Fibroblast of skin of right quadriceps (primary cell): ENCODE measurements at places on chromosomes 4 and X.
A peak's percentile ranks its signal among the peaks of the same experiment; 100 is the strongest.

DNA sequence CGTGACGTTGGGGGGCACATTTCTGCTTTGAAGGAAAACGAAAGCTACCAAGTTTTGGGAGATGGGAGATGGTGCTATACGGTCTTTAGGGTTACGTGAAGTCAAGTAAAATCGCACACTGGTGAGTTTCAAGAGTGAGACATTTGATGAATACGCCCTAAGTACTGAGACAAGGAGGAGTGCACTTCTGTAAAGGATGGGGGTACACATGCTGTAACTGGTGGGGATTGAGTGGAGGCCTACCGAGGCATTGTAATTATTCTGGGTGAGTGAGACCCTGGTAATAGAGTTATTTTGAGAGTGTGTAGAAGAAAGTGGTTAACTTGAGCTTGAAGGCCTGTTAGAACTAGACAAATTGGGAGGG is 536 bp downstream of the SH3BGRL start:
- no peak for DNase-seq

DNA sequence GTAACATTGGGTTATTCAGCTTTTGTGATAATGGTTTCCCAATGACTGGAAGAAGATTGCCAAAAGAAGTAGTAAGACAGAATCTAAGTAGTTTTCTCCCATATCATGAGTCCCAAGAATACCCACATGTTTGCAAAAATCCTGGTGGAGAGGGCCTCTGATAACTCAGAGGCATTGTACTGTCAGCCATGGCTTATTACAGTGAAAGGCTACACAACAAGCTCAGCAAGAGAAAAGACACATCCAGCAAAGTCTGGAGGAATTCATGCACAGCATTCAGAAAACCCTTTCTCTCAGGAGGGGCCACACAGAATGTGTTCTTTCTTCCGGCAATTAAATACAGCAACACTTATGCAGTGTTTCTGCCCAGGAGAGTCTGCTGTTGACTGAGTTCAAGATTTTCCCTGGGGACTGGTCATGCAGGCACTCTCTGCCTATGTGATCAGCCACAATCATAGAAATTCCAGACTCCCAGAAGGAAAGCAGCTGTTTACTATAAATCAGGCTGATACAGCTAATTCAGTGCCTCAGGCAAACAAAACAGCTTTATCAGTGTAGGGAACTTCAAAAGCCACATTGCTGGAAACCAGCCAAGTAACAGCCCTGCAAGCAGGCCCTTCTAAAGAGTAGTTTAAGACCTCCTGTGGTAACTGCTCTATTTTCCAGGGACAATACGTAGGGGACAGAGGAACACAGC is 937.1 kb downstream of the CCSER1 start:
- DNase-seq: peak; percentile 76

GRCh38 chrX:68487924-68488323 is 10.9 kb upstream of the YIPF6 start:
- no peak for DNase-seq

GRCh38 chr4:58274553-58274952 is 1164.4 kb upstream of the IGFBP7 start:
- no peak for DNase-seq
